Testis (tissue), 5 donors: ENCODE measurements at places on chromosomes 7 and 10. TPM values are rescaled to one million over a fixed set of nuclear protein-coding genes. Genes with fewer than 3 reads are reported as not detected.

DNA sequence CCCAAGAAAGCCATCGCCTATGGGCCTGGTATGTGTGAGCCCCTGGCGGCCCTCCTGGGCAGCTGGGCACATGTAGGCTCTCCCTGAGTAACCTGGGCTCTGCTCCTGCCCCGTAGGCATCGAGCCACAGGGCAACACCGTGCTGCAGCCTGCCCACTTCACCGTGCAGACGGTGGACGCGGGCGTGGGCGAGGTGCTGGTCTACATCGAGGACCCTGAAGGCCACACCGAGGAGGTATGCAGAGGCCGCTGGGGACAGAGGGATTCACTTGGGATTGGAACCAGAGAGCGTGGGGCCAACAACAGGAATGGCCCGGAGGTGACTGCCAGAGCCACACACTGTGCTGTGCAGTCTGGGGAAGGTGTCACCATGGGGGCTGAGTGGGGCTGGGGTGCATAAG is 7.3 kb downstream of the FLNC start:
- no peaks in the 10 kb centered on the region for H3K36me3 ChIP-seq
- no peaks in the 10 kb centered on the region for H3K27me3 ChIP-seq
- H3K27ac ChIP-seq = no peak overlapping the region
- H3K4me1 ChIP-seq = peaks cover 13% of the 10 kb centered on the region

GRCh38 chr10:108779501-108779900 is 1143.8 kb downstream of the XPNPEP1 start:
- no peaks in the 10 kb centered on the region for H3K36me3 ChIP-seq
- H3K27ac ChIP-seq = no peak overlapping the region
- H3K4me1 ChIP-seq = no peaks in the 10 kb centered on the region
- DNase-seq = no peak

The TRIM73 gene
- 22.4 TPM for total RNA-seq

GRCh38 chr7:81393018-81393417 is 376.8 kb downstream of the HGF start:
- H3K4me3 ChIP-seq = no peak overlapping the region
- no peaks in the 10 kb centered on the region for H3K36me3 ChIP-seq
- DNase-seq = no peak
- H3K27ac ChIP-seq = no peak overlapping the region
- H3K4me1 ChIP-seq = no peaks in the 10 kb centered on the region
- no peaks in the 10 kb centered on the region for H3K27me3 ChIP-seq

DNA sequence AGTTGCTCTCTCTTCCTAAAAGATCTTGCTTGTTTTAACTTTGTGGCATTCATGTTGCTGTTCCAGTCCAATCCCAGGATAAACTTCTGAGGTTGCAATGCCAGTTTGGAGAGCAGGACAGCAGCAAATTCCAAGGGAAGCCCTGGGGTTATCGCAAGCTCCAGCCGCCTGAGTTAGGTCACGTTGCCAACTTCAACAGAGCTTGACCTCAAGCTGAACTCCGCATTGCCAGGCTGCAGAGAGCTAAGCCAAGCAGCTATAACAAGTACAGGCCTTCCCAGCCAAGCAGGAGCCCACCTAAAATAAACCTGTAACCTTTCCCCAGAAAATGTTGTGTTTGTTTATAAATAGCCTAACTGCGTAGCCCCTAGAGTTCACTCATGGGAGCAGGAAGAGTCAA is 138.9 kb upstream of the LYZL1 start:
- no peaks in the 10 kb centered on the region for H3K36me3 ChIP-seq
- H3K4me1 ChIP-seq = peaks cover 6% of the 10 kb centered on the region
- DNase-seq = peak; percentile 70
- no peaks in the 10 kb centered on the region for H3K27me3 ChIP-seq

GRCh38 chr7:139714163-139714901 is 63.5 kb downstream of the HIPK2 start:
- no peaks in the 10 kb centered on the region for H3K4me1 ChIP-seq
- no peaks in the 10 kb centered on the region for H3K36me3 ChIP-seq
- no peak overlapping the region for H3K4me3 ChIP-seq
- no peak overlapping the region for H3K27ac ChIP-seq

The MSS51 gene
- 6.0 TPM for total RNA-seq
